NAMALWA (cell line): ENCODE measurements at places on chromosomes 6 and 20.

DNA sequence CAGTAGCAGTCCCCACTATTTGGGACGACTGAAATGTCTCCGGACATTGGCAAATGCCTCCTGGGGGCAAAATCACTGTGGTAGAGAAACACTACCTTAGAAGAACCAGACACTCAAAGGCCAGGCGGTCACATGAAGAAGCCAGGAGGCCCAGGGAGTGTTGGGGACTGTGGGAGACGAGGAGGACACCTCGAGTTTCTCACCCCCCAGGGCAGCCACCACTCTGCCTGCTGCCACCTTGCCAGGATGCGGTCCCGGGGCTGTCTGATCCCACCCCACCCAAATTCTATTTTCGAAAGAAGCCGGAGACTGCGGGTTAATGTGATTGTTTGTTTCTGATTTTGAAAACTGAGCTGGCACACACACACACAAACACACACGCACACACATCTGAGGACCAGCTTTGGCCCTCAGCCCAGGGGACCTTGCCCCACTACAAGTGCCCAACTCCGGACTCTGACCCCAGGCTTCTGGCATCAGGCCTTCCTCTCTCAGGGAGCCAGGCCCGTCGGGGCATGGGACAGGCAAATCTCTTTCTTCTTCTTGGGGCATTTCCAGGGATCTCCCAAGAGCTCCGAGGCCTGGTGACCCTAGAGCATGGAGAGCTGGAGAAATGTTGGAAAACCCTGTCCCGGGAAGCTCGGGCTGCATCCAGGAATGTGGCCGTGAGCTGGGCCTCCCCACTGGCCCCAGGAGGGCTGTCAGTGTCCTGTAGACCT is 187.5 kb upstream of the PMEPA1 start:
- no peak for DNase-seq

DNA sequence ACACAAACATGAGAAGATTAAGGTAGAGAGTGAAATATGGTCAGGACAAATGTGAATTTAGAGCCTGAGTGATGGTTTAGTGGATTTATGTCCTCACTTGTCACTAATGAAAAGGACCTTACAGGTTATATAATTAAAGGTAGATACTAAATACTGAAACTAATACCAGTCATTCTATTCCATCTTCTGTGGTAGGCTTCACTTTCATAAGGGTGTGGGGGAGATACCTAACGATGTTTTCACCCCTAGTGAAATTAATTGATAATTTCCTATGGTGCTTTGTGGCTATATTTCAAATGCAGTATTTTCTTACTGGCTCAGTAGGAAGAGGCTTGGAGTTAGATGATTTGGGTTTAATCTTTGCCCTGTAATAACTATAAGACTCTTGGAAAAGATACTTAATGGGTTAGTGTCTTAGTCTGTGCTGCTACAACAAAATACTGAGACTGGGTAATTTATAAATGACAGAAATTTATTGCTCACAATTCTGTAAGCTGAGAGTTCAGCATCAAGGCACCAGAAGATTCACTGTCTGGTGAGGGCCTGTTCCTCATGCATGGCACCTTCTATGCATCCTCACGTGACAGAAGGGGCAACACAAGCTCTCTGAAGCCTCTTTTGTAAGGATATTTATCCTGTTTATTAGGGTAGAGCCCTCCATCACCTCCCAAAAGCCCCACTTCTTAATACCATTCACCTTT is 21.3 kb downstream of the RNF217 start:
- no peak for DNase-seq

- no peak for DNase-seq
Measured at GRCh38 chr6:117253785-117254184, 11.6 kb upstream of the VGLL2 start.

DNA sequence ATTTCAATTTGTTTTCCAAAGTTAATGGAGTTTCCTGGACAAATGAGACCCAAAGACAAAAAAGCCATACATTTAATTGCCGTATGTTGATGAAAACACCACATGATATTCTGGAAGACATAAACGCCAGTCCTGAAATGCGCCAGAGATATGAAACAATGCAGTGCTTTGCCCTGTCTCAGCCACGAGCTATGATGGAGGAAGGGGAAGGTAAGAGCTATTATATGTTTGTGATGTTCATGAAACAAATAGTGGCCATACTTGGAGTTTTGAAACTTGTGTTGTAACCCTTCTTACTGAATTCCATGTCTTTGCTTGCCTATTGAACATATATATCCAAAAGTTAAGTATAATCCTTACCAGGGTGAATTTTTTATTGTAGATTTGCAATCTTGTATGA is 125.9 kb downstream of the NCOA3 start:
- no peak for DNase-seq

- DNase-seq: no peak
Measured at GRCh38 chr6:2931055-2931454, 27.9 kb upstream of the SERPINB9 start.

- no peak for DNase-seq
Measured at GRCh38 chr20:50608750-50609104, 82.6 kb downstream of the RIPOR3 start.

GRCh38 chr6:160077526-160077925 is 44.1 kb upstream of the SLC22A1 start:
- no peak for DNase-seq
